ENCODE measurements at places on chromosomes 11 and 22.

DNA sequence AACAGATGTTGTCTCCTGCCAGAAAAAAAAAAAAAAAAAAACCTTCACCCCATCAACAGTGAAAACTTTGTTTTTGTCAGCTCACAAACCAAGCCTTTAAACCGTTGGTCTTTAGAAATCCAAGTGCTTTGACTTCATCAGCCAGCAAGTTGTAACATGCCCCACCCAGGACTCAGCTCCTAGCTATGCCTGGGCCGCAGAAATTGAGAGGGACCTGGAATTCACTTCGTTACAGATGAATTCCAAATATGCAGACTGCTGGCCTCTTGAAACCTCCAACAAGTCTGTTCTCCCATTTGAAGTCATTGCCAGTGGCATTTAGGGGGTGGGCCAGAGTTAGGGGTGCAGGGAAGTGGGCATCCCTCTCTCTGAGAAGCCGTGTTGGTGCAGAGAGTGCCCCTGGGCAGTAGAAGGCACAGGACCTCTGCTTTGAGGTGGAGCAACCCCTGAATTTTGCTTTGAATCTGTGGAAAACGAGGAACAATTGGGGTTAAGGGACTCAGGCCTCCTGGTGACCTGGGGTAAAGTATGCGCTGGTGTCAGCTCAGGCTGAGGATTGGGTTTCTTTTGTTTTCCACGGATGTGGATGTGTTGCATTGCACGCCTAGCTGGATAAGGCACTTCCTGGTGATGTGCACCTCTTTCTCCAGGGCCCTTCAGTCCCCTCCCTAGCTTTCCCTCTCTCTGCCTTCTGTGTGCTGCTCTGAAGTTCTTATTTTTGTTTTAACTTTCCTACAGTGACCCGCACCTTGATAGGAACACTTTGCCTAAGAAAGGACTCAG is 109.5 kb downstream of the DBX1 start:
- no peak for DNase-seq

DNA sequence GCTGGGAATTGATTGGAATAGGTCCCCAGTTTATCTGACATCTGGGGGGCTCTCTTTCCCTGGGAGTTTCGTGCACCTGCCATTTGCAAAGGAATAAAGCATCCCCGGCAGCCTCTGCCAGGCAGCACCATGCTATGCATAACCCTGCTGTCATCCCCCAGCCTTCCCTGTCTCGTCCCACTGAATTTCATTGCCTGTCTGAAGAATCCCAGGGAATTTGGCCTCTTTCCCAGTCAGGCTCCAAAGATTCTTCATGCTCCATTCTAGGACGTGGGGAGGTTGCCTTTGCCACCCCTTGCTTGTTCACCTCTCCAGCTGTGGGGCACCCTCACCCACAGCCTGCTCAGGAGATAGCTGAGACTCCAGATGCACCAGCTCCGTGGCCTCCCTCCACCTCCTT is 195.1 kb upstream of the TBCEL start:
- DNase-seq = no peak

DNA sequence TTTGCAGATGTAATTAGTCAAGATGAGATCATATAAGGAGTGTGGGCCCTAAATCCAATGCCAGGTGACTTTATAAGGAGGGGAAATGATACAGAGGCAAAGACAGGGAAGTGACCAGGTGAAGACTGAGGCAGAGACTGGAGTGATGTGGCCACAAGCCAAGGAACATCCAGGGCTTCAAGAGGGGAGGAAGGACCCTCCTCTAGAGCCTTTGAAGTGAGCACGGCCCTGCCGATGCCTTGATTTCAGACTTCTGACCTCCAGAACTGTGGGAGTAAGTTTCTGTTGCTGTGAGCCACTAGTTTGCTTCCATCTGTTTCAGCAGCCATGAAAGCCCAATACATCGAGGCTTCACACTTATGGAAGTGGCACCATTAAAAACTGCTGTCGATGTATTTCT is 78.7 kb downstream of the SHANK2 start:
- DNase-seq = no peak

DNA sequence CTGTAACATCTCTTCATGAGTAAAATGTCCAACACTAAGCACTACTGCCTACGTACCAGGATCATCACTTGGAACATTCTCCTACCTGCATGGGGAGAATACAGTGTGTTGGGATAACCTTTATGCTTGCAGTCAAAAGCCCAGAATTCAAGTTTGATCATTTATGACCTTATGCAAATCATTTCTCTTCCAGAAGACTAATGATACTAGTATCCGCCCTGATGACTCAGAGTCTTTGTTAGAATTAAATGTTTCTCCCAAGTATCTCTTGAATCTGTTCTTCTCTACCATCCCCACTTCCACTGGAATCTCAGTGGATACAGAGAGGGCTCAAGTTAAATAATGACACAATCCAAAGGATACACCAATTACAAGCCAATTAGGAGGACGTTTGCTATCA is 12.4 kb downstream of the MAJIN start:
- DNase-seq = no peak

GRCh38 chr11:129544691-129545090 is 169.0 kb downstream of the BARX2 start:
- no peak for DNase-seq

DNA sequence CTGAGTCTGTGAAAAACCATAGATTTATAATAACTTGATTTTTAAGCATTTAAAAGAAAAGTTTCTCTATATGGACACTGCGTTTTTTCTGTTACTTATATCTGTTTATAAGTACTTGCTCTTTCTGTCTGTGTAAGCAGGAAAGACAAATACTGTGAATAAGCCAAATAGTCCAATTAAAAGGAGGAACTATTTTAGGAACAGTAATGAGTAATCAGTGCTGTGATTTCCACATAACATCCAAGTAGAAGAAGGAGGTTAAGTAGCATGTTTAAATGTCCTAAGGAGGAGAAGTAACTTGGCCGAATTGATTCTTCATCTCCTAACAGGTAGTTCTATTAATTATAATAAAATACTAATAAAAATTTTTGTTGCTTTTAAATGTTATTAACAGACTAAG is 40.8 kb downstream of the ZNF214 start:
- DNase-seq = no peak

DNA sequence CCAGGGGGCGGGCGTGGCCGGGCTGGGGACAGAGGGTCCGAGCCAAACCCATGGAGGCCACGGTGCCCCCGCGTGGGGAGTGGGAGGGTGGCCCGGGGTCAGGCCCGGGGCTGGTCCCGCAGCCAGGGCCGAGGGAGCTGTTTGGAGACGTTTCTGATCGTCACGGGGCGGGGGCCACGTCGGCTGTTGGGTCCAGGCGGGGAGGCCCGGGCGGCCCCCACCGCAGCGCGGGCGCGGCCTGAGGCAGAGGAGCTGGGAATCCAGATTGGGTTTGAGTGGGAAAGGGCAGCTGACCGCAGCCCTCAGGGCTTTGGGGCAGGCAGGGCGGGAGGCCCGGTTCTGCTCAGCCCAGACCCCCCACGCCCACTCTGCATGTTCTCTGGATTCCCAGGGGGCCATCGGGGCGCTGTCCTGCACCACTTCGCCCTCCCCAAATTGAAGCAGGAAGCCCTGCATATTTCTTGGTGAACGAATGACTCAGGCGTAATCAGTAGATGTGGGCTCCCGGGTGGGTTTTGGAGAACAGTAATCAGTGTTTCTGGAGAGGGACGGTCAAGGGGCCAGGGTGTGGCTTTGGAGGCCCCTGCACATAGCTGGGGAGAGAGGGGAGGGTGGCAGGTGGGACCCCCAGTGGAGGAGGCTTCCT is 583 bp downstream of the MRPL23 start:
- DNase-seq = no peak

DNA sequence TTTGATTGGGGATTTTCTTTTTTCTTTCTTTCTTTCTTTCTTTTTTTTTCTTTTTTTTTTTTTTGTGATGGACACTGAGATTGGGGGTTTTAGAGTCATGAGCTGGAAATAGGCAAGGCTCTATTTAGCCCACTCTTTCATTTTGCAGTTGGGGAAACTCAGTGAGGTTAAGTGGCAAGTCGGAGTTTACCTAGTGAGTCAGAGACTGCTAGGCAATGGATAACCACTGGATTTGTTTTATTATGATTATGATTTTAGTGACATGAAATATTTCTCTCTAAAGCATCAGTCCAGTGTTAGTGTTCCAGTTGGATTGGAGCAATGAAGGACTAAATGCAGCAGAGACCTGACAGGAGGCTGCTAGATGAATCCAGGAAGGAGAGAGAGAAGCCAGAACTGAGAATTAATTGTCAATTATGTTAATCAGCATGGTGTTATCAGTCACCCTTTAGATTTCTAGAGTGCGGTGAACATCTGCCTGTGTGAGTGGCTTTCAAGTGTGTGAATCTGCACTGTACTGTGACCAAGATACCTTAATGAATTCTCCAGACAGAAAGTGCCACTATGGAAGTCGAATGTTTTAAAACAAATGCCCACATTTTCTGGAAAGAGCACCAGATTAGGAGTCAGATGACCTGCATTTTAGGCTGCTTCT is 10.9 kb downstream of the BMAL1 start:
- no peak for DNase-seq

- DNase-seq = no peak
Observed at GRCh38 chr11:1391165-1392075, 1.7 kb downstream of the BRSK2 start.

DNA sequence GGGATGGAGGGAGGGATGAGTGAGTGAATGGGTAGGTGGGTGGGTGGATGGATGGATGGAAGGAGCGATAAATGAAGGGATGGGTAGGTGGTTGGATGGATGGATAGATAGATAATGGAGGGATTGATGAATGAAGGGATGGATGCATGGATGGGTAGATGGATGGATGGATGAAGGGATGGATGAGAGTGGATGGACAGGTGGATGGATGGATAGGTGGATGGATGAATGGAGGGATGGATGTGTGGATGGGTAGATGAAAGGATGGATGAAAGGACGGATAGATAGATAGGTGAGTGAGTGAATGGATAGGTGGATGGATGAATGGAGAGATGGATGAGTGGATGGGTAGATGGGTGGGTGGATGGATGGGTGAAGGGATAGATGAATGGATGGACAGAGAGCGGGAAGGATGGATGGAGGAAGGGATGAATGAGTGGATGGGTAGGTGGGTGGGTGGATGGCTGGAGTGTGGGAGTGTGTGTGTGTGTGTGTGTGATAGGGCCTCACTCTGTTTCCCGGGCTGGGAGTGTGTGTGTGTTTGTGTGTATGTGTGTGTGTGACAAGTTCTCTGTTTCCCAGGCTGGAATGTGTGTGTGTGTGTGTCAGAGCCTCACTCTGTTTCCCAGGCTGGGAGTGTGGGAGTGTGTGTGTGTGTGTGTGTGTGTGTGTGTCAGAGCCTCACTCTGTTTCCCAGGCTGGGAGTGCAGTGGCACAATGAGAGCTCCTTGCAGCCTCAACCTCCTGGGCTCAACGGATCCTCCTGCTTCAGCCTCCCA is 2.1 kb upstream of the PRR33 start:
- DNase-seq = no peak
